ENCODE measurements at places on chromosomes 12 and 14. TPM values are rescaled to one million over a fixed set of nuclear protein-coding genes. Genes with fewer than 3 reads are reported as not detected.

The SYNDIG1L gene
- polyA plus RNA-seq: not detected

The INHBC gene
- polyA plus RNA-seq: 134 TPM

The RPL10L gene
- not detected for polyA plus RNA-seq

The CELA1 gene
- polyA plus RNA-seq: not detected

The KRT3 gene
- polyA plus RNA-seq: not detected

The USP44 gene
- 0.03 TPM for polyA plus RNA-seq

The MYO1H gene
- not detected for polyA plus RNA-seq

The PROX2 gene
- polyA plus RNA-seq: not detected

The TAS2R42 gene
- polyA plus RNA-seq: not detected

The CTSG gene
- 1.9 TPM for polyA plus RNA-seq

The CACNA1C gene
- 0.23 TPM for polyA plus RNA-seq

The BCL2L14 gene
- 0.15 TPM for polyA plus RNA-seq

The TRIM9 gene
- polyA plus RNA-seq: 0.22 TPM

The OVCH1 gene
- polyA plus RNA-seq: not detected

The CIDEB gene
- 312 TPM for polyA plus RNA-seq

The TMEM233 gene
- polyA plus RNA-seq: 0.14 TPM

The CCDC38 gene
- 0.46 TPM for polyA plus RNA-seq

The PTPN21 gene
- polyA plus RNA-seq: 3.7 TPM

The SLC10A1 gene
- polyA plus RNA-seq: 68.5 TPM

The ACYP1 gene
- 3.1 TPM for polyA plus RNA-seq

The TAS2R9 gene
- polyA plus RNA-seq: not detected

The KRT72 gene
- not detected for polyA plus RNA-seq
